Activated T-helper 1 cell treated with Interleukin-2 at 50 U/mL for 16 hours (primary cell): ENCODE measurements at places on chromosomes 5 and 9.

DNA sequence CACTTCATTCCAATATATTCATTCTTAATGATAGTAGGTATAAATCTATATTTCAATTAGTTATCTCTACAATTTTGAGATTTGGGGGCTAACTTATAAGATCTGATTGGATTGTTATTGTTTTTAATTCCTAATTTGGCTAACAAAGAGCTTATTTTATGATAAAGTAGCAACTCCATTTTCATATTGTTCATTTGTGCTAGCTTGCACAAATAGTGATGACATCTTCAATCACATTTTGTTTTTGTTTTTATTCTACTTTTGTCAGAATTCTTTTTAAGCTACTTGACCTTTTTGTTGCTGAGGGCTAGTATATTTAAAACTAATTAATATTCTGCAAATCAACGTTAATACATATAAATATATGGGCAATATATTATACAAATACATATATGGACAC lies 22.8 kb downstream of the MARCHF3 start:
- no peak for DNase-seq

DNA sequence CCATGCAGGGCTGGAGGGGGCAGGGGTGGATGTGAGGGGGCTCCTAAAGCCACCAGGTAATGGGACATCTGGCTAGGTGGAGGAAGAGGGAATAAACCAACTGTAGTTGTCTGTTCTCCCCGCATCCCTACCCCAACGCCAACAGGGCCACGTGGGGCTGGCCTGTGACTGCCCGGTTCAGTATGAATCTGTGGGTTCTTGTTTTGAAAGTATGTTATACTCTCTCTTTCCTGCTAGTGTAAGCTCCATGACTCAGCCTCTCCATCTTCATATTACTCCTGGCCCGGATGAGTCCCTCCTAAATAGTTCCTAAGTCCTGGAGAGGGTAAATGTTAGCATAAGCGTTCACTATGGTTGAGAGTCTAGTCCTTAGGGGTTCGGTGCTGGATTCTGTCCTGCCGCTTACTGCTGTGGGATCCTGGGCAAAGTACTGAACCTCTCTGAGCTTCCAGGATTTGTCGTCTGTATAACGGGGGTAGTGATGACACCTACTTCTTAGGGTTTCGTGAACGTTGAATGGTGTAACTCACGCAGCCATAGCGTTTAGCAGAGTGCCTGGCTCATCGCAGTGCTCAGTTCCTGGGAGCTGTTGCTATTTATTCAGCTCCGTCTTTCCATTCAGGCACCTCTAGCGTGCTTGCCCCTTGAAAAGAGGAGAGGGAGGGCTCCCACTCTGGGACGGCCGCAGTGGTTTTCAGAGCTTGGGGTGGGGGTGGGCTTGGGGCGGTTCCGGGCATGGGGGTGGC lies 28.8 kb downstream of the LHX2 start:
- no peak for DNase-seq

GRCh38 chr9:78319197-78320029 lies 22.5 kb downstream of the PSAT1 start:
- DNase-seq = no peak

DNA sequence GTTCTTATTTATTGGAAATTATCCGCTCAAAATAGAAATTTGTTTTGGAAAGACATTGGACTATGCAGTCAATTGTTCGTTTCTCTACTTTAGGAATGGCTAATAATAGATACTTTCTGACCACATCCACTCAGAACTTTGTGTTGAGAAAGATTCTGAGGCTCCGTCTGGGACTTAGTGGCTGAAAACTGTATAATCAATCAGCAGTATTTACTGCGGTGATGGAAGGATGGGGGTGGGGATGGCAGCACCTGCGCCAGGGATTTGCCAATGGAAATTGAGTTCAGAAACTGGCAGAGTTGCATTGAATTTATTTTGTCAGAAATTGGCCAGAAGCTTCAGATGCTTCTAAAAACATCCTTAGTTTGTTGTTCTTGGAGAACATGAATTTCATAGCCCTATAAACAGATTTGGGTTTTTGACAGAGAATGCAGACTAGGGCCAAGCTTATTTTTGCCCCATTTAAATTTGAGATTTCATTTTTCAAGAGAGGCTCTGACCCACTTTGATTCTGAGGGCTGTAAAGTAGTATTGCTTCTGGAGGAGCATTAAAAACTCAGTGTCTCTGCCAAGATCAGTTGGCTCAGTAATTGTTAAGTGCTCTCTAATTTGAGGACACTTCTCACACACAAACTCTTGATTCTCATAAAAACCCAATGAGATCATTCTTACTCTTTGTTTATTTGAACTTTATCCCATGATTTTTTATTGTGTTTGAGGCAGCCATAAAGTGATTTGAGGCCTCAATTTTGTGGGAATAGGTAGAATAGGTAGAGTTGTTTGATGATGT lies 215.1 kb downstream of the CD180 start:
- DNase-seq = no peak

DNA sequence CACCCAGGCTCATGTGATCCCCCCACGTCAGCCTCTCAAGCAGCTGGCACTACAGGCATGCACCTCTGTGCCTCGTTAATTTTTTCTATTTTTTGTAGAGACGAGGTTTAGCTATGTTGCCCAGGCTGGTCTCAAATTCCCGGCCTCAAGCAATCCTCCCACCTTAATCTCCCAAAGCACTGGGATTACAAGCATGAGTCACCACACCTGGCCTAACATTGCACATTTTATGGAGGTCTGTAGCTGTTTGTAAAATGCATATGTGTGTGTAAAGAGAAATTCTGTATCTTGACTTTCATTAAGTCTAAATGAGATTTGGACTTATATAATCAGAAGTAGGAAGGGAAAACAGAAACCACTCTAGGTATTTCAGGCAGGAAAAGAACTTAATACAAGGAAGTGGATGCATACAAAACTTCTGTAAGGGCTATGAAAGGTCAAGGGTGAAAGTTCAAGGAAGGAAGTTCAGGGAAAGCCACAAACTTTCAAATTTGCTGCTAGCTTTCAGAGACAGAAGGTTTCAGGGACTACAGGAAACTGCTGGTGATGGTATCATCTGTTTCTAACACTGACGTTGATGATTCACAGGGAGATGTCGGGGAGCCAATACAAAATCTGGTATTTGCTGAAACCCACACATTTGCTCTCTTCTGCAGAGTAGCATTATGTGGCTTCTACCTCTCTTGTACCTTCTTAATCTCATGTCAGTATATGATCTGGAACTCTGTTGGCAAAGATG lies 209.4 kb downstream of the PIK3R1 start:
- no peak for DNase-seq

GRCh38 chr5:35890021-35891020 lies 33.6 kb downstream of the IL7R start:
- no peak for DNase-seq

DNA sequence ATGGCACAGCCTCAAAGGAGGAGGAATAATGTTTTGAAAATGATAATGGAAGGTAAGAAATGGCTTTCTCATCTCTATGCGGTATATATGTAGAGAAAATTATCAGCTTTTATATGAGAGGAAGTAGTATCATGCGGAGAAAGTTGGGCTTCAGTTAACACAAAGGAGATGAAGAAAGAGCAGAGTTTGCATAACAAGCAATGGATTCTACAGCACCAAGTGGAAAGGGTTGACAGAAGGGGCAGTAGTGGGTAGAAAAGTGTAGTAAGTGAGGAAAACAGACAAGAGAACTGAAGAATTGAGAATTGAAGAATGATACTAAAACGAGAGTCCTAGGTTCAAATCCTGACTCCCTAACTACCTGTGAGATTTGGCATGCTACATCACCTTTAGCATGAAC lies 51.0 kb downstream of the GNG10 start:
- DNase-seq = no peak

DNA sequence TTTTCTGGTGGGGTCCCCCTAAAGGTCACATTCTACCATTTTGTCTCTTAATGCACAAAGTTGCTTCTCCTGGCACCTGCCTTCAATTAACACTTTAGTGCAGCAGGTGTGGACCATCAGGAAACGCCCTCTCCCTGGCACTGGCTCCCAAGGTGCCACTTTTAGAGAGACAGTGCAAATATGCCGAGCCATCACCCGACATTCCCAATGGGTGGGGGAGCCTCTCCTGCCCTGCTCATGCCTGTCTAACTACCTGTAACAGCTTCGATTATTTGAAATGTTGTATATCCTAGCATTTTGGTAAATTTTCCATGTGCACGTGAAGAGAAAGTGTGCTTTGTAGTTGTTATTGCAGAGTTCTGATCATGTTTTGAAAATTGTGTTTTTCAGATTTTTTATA lies 13.2 kb upstream of the LRRC14B start:
- DNase-seq = no peak

DNA sequence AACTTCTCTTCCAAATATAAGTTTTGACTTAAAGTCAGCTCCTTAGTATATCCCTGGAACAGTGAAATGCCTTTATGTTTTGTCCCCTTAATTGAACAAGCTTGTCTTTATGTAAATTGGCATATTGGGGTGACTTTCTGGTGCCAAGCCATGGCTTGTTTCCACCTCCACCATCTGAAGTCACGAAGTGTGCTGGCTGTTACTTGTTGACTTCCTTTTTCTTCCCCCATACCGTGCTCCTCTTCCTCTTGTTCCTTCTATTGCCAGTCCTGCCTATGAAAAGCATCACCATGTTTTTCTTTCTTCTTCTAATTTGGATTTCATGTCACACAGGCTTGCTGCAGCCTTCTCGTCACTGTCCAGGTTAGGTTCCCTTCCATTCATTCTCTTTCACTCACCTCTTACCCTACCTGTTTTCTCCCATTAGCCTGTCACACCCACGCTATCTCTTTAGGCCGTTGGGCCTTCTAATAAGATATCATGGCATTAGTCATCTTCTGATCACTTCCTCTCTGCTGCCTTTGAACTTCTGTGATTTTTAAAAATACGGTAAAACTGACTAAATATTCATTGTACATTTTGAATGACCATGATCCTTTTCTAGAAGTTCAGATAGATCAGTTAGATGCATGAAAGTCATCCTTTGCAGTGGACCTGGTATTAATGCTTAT lies 48.1 kb downstream of the IQGAP2 start:
- no peak for DNase-seq

- DNase-seq = no peak
Observed at GRCh38 chr5:157267025-157267424, 1.1 kb downstream of the CYFIP2 start.

GRCh38 chr5:9543311-9543920 lies 2.5 kb downstream of the SEMA5A start:
- DNase-seq = no peak

DNA sequence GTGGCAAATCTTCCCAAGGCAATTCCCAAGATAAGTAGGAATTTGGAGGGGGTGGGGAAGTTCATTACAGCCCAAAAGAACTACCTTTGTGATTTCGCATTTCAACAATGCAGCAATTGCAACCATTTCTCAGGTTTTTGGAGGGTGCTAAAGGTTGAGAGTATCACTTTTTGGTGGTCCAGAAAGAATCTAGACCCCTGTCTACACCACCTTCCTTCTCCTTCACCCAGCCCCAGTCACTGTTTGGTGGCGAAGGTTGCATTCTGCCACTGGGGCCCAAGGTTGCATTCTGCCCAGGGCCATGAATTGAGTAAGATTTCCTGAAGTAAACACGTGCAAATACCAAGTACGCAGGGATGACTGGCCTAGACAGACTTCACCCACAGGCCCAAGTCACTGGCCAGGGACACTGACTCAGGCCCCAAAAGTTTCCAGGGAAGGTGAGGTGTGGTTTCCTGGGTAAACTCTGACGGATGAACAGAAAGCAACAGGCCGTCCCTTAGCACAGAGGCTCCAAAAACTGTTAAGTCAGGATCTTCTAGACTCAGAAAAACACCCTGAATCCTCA lies 5.7 kb downstream of the PDE6A start:
- no peak for DNase-seq

DNA sequence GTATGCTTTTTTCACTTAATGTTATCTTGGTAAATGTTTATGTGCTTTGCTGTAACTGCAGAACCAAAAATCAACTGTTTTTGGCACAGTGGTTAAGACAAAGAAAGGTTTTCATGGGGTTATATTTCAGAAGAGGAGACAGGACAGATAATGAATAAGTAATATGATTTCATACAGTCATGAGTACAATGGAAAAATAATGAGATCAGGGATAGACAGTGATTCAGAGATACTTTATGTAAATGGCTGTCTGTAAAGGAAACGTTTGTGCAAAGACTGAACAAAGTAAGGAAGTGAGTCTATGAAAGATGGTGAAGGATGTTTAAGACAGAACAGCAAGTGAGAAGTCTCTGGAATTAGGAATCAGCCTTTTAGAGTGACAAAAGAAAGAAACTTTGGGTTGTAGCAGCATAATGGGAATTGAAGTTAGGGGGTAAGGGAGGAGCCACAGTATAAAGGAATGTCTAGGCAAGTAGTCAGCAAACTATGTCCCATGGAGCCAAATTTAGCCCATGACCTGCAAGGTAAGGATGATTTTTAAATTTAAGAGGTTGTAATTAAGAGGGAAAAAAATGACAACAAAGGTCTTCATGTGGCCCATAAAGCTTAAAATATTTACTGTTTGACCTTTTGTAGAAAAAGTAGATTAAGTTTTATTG lies 55.0 kb downstream of the TNPO1 start:
- no peak for DNase-seq

DNA sequence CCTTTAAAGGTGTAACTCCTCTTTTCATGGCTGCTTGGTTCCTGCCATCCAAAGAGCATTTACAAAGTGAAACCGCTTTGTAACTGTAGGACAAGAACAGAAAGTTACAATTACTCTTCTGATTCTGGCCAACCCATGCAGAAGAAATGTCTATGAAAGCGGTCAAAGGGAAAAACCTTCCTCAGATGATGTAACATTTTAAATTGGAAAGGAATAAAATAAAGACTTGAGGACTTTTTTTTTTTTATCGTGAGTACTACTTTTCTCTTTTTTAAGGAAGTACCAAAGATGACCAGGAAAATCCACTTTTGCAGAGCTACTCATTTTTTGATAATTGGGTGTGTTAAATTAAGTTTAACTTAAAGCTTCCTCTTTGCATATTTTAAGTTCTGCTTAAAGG lies 13.0 kb upstream of the C9orf72 start:
- no peak for DNase-seq

DNA sequence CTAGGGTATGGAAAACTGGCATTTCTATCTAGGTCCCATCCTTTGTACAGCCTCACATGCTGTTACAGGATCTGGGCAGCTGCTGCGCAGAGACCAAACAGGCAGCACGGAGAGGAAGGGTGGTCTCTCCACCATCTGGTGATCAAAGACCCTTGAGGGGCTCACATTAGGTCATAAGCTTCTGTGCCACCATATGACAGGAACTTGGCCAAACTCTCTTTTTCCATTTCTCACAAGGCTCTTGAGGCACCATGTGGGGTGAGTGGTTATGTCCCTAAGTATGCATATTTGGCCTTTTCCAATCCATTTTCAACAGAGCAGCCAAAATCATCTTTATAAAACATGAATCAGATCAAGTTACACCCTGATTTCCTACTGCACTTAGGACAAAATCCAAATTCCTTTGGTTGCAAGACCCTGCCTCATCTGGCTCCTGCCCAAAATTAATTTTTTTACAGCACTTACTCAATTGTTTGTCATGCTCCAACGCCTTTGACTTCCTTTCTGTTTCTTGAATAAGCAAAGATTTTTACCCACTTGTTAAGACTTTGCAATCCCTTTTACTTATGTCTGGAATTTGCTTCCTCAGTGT lies 730.0 kb downstream of the MAT2B start:
- no peak for DNase-seq

- no peak for DNase-seq
Observed at GRCh38 chr5:14131855-14132503, 11.2 kb upstream of the TRIO start.

- DNase-seq = no peak
Observed at GRCh38 chr5:73938280-73938937, 312.4 kb downstream of the ARHGEF28 start.

GRCh38 chr9:2083479-2083878 lies 68.3 kb downstream of the SMARCA2 start:
- no peak for DNase-seq
